H9 (cell line): ENCODE measurements at places on chromosomes 2 and 18.

DNA sequence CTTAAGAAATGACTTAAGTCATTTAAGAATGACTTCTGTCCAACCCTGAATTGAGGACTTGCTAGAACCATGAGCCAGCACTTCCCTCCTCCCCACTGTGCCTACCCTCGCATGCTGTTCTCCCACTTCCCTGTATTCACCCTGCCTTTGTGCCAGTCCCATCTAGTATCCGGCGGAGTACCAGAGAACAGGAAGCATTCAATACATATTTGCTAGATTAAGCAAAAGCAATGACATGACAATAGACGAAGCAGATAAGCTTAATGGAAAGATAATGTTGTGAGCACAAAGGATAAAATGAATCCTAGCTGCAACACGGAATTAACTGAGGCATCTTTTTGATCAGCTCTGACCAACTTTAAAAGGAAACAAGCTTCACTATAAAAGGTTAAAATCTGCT lies 328.5 kb downstream of the TDRD15 start:
- DNase-seq, result no peak

GRCh38 chr2:85635011-85635410 lies 19.0 kb downstream of the USP39 start:
- DNase-seq, result no peak

GRCh38 chr2:105117565-105117964 lies 79.7 kb downstream of the MRPS9 start:
- DNase-seq, result no peak

- no peak for DNase-seq
These were observed 23.2 kb upstream of the GORASP2 start for GRCh38 chr2:170905864-170906263.

- DNase-seq, result no peak
These were observed 107.3 kb downstream of the KLHL29 start for GRCh38 chr2:23492337-23492675.

DNA sequence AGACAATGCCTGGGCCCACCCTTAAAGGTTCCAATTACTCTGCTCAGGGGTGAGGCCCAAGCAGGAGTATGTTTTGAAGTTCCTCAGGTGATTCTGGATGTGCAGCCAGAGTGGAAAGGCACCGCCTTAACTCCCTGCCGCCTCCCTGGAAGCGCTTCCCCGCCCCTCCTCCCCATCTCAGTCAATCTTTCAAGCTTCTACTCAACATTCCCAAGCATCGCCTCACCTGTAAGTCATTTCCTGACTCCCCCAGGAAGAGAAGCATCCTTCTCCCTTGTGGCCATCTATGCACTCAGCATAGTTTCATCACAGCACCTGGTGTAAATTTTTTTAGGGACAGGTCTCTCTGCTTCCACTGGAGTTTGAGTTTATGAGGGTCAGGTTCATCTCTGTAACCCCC lies 67.5 kb downstream of the MYL12B start:
- DNase-seq, result peak; percentile 47

DNA sequence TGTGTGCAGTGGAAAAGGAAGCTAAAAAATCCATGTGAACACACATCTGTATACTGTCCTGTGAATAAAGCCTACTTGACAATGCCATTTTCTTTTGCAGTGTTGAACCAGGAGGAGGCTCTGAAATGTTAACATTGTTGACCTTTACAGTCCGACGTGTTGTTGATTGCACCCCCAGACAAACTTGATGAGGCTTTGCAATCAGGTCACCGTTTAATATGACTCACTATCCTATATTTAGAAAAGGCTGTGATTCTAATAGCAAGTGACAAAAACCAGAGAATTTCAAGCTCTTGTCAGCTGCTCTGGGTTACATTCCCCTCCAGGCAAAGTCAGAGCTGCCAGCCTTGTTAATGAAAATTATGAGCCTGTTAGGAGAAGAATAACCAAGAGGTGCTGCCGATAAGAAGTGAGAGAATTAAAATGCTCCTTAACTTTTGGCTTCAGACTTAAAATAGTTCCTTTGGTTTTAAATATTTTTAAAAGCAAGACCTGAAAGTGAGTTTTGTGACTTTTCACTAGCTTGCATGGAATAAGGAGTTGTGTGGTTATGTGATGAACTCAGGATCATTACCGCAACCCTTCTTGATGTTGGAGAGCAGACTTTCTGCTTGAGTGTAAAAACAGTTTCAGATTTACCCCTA lies 162.1 kb downstream of the QPCT start:
- no peak for DNase-seq

DNA sequence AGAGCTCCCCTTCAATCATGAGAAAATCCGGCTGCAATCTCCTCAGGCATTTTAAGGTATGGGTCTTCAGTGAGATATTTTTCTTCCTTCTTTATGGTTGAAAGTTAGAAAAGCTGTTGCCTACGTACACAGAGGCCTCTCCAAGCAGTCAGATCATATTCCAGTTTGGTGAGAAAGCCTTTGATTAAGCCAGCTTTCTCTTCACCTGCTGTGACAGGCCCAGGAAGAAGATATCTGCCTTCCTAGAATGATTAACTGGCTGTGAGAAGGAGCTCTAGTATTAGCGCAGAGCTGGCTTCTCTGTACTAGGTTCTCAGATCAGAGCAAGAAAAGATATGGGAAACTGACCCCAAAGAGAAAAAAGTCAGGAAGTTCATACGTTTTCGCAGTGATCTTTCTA lies 585.0 kb upstream of the CHAC2 start:
- DNase-seq, result no peak

DNA sequence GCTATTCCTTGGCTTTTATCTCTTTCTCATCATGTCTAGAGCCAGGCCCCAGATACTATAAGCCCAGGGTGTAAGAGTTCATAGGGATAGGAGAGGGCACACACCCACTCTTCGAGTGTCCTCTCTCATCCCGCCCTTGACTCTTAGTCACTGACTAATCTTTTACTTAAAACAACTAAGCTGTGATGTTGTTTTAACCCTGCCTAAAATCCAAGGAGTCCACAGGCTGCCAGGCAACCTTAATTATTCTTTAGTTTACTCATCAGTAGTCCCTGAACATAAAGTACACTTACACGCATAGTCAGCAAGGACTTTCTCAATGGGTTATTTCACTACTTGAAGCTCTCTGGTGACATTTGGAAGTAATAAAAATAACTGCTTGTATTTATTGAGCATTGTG lies 28.4 kb downstream of the GREB1L start:
- no peak for DNase-seq

GRCh38 chr2:44207102-44207501 lies 38.4 kb downstream of the PPM1B start:
- DNase-seq, result no peak

- DNase-seq, result no peak
These were observed 76.9 kb downstream of the CD226 start for GRCh38 chr18:69870736-69871135.

DNA sequence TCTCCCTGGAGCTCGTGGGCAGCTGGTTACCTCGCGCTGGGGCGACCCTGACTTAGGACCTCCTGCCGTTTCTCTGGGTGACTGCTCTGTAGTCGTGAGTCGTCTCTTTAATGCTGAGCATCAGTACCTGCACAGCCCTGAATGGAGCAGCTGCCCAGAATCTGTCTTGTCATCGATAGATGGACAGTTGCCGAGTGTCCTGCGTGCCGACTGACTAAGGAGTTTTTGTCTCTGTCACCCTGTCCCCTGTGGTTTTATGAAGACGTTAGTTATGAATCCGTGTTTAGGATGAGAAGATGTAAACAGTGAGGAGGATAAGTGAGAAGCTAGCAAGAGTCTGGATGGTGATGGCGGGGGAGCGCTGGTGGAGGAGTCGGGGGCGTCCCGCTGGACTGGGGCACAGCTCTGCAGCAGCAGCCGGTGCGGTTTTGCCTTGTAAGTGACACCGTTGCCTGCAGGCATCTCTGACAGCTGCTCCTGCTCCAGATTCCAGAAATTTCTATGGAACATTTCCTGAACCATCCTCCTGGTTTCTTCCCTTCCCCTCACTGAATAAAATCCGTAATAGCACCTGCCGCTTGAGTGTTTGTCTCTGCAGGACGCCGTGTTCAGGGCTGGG lies 13.3 kb downstream of the AGAP1 start:
- DNase-seq, result no peak

- DNase-seq, result no peak
These were observed 3.1 kb downstream of the KCNE4 start for GRCh38 chr2:223055140-223055539.
